ENCODE measurements at places on chromosomes 5 and 9.

- no peak for DNase-seq
These were observed 459.4 kb downstream of the GADD45G start for GRCh38 chr9:90064248-90064647.

DNA sequence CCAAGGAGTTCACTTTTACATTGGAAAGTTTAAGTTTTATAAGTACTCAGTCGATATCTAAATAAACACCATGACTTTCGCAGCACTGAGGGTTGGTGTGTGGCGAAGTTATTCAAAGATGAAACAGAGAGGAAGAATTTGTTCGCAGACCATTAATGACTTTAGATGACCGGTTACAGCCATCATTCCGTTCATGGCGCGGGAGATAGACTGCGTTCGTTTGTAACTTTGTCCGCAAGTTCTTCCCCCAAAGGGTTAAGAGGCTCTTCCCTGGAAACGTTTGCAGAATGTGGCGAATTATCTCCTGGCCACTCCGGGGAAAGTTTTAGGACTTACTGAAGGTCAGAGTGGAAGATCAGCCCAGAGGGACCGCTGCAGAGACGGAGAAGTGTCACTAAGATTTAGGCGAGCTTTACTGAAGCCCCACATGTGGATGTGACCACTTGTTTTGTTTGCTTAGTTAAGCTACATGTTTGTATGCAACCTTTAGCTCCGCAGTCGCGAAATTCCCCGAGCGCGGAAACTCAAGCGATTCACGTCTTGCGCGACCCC is 2.2 kb upstream of the FOXD1 start:
- DNase-seq: no peak

DNA sequence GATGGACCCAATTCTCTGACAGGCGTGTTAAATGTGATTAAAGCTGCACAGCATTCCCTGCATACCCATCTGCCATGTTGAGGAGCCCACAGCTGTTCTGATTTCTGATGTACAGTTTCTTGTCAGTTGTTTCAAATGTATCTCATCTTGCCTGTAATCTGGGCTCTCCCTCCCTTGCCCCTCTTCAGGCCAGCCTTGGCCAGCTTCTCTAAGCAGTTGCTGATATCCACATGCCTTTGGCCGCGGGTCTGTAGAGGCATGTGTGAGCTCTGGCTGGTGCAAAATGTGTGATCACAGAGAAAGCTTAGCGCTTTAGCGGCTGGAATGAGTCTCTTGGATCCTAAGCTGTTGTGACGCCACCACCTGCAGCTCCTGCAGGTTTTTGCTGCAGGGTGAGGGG is 332.0 kb downstream of the MLLT3 start:
- peak; percentile 63 for DNase-seq

GRCh38 chr5:178078197-178079010 is 34.9 kb upstream of the N4BP3 start:
- DNase-seq: no peak

DNA sequence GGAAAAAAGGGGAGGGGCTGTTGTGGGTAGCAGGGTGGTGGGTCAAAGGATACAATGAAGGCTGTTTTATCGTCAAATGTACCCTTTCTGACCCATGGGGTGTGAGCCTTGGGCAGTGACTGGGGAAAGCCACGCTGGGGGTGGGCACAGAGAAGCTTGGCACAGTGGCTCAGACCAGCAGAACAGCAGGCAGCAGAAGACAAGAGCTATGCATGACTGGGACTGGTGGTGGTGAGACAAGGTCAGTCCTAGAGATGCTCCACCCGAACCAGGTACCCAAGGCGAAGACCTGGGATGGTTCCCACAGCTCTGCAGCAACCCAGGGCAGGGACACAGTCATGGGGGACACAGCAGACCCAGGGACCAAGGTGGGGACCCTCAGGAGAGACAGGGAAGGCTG is 38.3 kb downstream of the BICD2 start:
- DNase-seq: no peak

- no peak for DNase-seq
These were observed 243.8 kb downstream of the CSNK1G3 start for GRCh38 chr5:123755653-123756317.

- no peak for DNase-seq
These were observed 59.2 kb downstream of the C9orf50 start for GRCh38 chr9:129561594-129562281.

GRCh38 chr9:113520109-113520642 is 56.6 kb downstream of the RGS3 start:
- DNase-seq: no peak

GRCh38 chr5:175652741-175653663 is 4.9 kb upstream of the HRH2 start:
- DNase-seq: no peak

- DNase-seq: no peak
These were observed 93.3 kb upstream of the MAP1B start for GRCh38 chr5:72013766-72014624.

DNA sequence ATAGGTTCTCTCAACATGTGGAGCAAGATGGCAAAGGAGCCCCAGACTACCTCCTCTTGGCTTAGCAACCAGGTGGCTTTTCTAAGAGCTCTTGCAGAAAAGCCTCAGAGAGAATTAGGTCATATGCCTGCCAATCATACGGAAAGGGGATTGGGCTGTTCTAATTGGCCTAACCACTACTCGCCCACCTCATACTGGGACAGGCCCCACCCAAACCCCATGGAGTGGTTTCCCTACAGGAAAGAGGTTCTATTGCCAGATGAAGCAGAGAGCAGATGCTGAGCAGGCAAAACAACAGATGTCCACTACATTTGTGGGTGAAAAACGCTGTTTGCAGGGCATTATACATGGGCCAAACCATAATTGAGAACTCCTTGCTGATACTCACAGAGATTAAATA is 29.0 kb downstream of the ABLIM3 start:
- no peak for DNase-seq

- no peak for DNase-seq
These were observed 172.0 kb downstream of the ROR2 start for GRCh38 chr9:91778031-91778430.

DNA sequence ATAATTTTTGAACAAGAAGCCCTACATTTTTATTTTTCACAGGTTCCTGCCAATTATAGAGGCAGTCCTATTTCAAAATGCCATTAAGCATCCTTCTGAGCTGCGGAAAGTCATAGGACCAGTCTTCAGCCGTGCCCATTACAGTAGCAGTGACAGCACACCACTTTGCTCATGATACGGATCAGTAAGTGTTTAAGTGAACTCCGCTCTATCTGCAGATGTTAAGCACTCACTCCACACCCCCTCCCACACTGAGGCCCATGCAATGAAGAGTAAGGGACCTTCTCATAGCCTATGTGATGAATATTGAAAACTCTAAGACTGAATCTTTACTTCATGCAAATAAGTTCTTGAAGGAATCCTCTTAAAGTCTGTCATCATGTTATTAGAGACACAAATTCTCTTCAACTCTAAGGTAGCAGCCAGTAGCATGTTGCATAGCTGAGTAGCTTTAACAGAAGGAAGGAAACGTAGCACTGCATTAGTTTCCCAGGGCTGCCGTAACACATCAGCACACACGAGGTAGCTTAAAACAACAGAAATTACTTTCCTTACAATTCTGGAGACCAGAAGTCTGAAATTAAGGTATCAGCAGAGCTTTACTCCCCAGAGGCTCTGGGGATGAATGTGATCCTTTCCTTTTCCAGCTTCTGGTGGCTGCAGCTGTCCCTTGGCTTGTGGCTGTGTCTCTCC is 20.3 kb upstream of the TAF11L2 start:
- no peak for DNase-seq

DNA sequence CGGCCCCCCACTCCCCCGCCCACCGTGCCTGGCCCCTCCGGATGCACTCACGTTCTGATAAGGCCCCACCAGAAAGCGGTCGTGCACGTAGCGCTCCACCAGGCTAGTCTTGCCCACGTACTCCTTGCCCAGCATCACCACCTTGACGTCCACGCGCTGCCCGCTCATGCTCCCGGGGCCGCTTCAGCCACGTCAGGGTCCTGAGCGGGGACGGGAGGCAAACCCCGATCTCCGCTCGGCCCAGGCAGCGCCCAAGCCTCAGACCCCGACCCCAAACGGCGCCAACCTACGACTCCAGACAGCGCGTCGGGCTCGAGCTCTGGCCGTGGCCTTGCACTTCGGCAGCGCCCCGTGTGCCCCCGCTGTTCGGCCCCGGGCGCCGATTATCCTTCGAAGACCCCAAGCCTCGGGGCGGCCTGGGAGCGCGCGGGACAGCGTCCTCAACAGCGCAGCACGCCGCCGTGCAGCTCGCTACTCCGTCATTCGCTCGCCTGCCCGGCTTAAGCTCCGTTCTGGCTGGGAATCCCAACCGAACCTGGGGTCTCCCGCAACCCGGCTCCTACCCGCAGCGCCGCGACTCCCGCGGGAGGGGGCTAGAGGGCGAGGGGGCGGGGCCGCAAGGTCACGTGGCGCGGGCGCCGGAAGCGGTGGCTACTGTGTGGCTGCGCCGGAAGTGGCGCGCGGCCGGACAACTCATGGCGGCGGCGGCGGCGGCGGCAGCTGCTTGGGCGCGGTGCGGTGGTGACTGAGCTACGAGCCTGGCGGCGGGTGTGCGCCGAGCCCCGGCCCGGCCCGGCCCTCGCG is at the start of the genes PRELID1 and RAB24:
PRELID1 (plus strand) TSS at position 679 of the 804 bp plus-strand sequence. CDS start 187 bp downstream, outside the sequence.
RAB24 (minus strand) TSS at position 599 of the 804 bp plus-strand sequence; CDS start at position 168, 431 bp downstream.
- DNase-seq: peak; percentile 67

DNA sequence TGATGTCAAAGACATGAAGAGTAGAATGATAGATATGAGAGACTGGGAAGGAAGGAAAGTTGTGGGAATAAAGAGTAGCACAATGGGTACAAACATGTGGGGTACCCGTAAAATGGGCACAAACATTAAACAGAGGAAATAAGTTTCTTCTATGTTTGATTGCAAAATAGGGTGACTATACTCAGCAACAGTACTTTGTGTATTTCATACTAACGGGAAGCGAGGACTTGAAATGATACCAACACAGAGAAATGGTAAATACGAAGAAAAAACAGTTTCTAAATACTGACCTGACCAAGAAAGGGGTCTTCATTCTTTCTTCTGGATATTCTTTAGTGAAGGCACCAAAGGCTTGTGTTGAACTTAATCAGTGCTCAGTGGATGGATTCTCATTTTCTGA is 31.1 kb downstream of the ATP6V0E1 start:
- no peak for DNase-seq

DNA sequence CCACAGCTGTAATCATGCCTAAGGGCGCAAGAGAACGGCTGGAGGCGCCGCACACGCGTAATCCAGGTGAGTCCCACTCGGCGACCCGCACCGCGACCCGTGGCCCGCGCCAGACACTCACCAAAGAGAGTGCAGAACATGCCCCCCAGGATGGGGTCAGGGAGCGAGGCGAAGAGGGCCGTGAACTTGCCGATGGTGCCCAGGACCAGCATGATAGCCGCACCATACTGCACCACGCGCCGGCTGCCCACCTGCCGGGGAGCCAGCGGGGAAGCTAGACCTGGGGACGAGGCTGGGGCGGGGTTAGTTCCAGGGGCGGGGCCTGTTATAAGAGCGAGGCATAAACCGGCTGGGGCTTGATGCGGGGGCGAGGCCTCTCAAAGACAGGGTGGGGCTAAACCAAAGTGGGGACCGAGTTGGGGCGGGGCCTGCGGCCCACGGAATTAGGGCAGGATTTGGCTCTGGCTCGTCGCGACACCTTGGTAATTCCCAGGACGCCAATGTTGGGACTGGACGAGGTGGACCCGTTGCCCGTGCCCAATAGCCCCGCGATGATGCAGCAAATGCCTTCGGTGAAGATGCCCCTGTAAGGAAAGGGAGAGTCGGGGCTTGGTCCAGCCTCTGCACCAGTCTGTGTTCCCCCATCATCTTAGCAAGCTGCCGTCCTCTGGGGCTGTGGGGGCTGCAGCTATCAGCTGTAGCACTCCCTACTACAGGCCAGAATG is 4.8 kb downstream of the SLC23A1 start:
- no peak for DNase-seq

DNA sequence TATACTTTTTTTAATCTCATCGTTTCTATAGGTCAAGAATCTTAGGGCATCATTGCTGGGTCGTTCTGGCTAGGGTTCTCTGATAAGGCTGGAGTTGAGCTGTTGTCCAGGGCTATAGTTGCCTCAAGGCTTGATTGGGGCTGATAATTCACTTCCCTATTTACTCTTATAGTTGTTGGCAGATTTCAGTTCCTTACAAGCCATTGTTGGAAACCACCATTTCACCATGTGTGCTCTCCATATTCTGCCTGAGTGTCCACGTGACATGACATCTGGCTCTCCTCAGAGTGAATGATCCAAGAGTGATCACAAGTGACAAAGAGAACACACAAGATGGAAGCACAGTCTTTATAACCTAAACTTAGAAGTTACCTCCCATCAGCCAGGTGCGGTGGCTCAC is 852.2 kb downstream of the EFNA5 start:
- no peak for DNase-seq

- no peak for DNase-seq
These were observed 35.6 kb downstream of the TNFSF8 start for GRCh38 chr9:114894609-114895433.

GRCh38 chr9:128232528-128233428 is 29.6 kb downstream of the DNM1 start:
- no peak for DNase-seq

GRCh38 chr9:120873512-120873911 is 3.5 kb downstream of the PHF19 start:
- no peak for DNase-seq

DNA sequence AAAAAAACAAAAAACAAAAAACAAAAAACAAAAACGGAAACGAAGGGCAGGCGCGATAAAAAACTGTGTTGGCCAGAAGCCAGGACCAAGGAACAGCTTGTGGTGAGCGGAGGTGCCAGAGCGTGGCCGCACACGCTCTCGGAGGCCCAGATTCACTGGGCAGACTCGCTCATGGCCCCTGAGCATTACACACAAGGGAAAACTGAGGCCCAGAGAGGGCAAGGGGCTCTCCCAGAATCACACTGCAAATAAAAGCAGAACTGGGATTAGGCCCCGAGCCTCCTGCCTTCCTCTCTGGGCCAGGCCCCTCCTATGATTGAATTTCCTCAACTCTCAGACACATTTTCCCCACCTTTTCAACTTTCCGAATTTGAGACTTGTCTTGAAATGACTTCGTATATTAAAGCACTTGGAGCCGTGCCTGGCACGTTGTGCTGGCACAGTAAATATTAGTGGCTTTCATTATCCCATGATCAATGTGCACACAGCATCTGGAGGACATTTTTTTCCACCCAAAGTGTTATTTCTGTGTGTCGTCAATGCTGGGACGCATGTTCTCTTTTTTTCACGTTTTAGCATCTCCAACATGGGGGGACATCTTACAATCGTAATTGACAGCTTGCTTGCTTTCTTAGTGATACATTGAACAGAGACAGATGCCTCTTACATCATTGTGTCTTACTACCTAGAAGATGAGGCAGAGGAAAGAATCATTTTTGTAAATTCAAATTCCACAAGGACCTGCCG is 7.4 kb downstream of the FIBCD1 start:
- DNase-seq: no peak

- peak; percentile 46 for DNase-seq
These were observed 1.4 kb downstream of the NRARP start for GRCh38 chr9:137300567-137301080.

GRCh38 chr9:78892769-78893168 is 595.8 kb downstream of the PSAT1 start:
- DNase-seq: no peak

DNA sequence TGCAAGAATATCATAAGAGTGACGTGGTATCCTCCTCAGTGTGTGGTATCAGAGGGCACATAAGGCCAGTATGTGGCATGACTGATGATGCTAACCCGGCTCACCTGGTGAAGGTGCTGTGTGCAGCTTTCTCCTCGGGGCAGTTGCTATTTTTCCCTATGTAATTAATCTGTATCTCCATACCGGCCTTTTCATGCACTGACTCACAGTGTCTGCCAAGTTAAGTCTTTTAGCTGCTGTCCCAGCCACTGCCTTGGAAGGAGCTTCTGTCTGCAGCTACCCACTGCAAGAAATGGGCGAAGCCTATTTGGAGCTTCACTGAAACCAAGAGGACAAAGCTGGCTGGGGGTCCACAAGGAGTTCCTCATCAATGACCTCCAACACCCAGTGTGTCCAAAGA is 46.0 kb downstream of the NXNL2 start:
- no peak for DNase-seq

All from WERI-Rb-1 (cell line).